HT1080 (cell line): ENCODE measurements at places on chromosomes 5 and 9.

GRCh38 chr9:76153902-76154629 is 240.2 kb downstream of the RFK start:
- no peak for DNase-seq

GRCh38 chr5:10485142-10485795 is 43.6 kb downstream of the ROPN1L start:
- peak; percentile 48 for DNase-seq

- DNase-seq: peak; percentile 61
Observed at GRCh38 chr5:149852641-149853330, 91.8 kb downstream of the PDE6A start.

DNA sequence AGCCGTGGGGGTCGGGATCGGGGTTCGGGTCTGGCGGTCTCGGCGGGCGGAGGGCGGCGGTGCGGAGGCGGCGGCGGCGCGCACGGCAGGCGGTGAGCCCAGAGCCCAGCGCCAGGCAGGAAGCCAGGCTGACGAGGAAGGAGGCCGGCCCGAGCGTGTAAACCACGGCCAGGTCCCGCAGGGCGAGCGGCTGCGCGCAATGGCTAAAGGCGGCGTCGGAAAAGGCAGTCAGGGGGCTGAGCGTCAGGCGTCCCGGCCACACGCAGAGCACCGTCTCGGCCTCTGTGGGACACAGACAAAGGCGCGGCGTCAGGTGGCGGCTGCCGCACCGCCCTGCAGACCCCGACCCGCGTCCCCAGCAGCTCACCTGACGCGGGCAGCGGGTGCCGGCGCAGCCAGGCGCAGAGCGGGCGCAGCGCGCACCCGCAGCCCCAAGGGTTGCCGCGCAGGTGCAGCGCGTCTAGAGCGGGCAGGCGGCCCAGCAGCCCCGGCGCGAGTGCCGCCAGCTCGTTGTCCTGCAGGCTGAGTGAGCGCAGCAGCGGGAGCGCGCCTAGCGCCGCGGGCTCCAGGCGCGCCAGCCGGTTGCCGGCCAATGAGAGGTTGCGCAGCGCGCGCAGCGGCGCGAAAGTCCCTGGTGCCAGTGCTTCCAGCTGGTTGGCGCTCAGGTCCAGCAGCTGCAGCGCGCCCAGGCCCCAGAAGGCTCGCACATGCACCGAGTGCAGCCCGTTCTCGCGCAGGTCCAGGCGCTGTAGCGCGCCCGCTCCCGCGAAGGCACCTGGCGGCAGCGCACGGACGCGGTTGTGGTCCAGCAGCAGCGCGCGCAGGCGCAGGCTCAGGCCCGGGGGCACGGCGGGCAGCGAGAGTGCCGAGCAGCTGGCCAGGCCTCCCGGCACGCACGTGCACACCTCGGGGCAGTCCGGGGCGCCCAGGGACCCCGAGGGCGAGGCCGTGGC is 671 bp downstream of the LRRC26 start:
- DNase-seq: peak; percentile 56

- DNase-seq: no peak
Observed at GRCh38 chr5:99788482-99788881, 746.7 kb upstream of the FAM174A start.

- no peak for DNase-seq
Observed at GRCh38 chr5:143076377-143076776, 306.2 kb downstream of the ARHGAP26 start.

DNA sequence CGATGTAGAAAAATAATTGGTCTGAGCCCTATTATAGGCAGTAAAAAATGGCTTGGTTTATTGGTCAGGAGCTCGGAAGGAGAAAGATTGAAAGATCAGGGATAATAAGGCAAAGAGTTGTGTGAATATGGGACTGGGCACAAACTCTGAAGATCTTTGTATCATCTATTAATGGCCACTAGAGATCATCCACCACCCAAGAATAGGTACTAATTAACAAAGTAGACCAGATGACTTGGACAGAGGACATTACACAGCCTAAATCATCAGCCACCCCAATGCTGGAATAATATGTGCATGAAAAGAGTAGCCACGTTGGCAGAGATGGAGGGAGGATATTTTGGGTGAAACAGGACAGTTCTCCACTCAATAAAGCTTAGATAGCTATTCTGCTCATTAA is 364.1 kb downstream of the EFNA5 start:
- no peak for DNase-seq

- DNase-seq: no peak
Observed at GRCh38 chr9:130349398-130349797, 83.8 kb downstream of the HMCN2 start.

- no peak for DNase-seq
Observed at GRCh38 chr5:96408841-96409538, 24.1 kb downstream of the PCSK1 start.

DNA sequence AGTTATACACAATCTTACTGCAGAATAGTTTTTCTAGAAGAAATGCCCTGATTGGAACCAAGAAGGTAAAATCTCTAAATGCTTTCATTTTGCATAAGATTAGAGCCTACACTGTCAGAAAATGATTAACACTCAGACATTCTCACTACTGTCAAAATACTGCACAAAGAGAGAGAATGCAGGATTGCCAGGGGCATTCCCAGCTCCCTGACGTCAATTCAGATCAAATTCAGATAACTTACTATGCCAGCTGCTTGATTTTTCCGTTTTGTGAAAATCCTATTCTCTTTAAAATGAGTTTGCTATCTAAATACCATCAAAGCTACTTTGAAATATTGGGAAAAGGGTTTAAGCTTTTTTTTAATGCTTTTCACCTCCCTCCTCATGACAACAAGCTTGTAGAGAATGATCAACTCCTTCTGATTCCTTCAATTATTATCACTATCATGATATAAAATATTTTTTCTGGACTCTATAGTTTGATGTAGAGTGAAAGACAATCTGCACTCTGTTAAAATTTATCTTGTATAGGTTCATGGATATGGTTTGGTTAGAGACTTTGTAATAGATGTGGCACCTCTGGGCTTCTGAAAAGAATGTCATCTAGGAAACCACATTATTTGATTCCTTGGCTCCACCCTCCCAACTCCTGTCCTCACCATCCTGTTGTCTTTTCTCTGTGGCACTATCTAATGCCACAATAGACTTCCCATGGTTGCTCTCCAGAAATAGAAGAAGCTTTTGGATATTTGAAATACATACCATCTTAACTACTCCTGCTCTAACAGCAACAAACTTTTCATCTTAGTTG is 407.7 kb downstream of the PDE4D start:
- no peak for DNase-seq

DNA sequence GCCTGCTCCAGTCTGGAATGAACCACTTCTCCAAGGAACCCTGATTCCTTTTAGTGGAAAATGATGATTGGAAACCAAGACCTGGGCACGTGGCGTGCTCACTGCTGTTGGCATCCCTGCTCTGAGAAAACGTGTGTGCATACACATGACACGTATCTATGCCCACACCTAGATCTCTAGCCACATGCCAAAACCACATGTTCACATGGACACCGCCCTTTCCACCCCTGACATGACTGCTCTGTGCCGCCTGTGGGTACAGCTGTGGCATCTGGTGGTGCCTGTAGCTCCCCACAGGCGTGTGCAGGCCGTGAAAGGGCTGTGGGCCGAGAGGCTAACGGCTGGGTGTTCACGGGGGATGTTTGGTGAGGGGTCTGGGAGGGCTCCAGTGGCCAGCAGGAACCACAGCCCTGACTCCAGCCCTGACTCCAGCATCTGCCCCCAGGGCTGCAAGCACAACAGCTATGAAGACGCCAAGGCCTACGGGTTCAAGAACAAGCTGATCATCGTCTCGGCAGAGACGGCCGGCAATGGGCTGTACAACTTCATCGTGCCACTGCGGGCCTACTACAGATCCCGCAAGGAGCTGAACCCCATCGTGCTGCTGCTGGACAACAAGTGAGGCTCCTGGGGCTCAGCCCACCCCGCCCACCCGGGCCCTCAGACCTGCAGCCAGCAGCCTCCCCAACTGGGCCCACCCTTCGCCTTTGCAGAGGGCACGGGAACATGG is 75.1 kb downstream of the KCNT1 start:
- no peak for DNase-seq

DNA sequence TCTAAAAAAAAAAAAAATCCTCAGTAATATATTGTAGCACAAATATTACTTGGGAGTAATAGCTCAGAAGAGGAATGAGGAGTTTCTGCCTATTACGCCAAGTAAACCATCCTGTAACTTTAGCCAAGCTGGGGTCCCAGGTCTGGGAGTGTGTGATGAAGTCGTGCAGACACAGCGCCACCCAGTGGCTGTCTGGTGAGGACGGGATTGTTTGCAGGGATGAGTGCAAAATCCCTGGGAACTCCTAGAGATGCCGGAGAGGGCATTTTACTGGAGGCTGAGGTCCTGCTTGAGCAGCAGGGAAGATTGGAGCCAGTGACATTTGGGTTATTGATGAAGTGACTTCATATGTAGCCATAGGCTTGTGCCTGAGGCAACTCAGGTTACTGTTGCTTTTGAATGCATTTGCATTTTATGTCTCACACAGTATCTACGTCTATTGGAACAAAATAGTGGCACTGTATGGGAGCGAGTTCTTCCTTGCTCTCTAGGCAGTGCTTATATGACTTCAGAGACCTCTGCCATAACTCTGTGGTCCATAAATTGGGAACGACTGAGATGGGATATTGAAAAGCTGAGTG is 72.8 kb downstream of the PSAT1 start:
- DNase-seq: peak; percentile 52

GRCh38 chr9:136609160-136609475 is 53.6 kb upstream of the EGFL7 start:
- DNase-seq: no peak
